Adipose tissue (tissue), 3 donors: ENCODE measurements at places on chromosomes 4 and X. TPM values are rescaled to one million over a fixed set of nuclear protein-coding genes. Genes with fewer than 3 reads are reported as not detected.

The TKTL2 gene
- polyA plus RNA-seq: 0.03 TPM

The TEX13D gene
- polyA plus RNA-seq: not detected

The RAB40AL gene
- polyA plus RNA-seq: 0.12 TPM

The PLAC8 gene
- 2.5 TPM for polyA plus RNA-seq

The KDR gene
- polyA plus RNA-seq: 8.2 TPM

The GPR78 gene
- polyA plus RNA-seq: not detected

The MAGEE2 gene
- polyA plus RNA-seq: not detected
